ENCODE measurements at places on chromosomes 6 and 20. TPM values are rescaled to one million over a fixed set of nuclear protein-coding genes. Genes with fewer than 3 reads are reported as not detected.

DNA sequence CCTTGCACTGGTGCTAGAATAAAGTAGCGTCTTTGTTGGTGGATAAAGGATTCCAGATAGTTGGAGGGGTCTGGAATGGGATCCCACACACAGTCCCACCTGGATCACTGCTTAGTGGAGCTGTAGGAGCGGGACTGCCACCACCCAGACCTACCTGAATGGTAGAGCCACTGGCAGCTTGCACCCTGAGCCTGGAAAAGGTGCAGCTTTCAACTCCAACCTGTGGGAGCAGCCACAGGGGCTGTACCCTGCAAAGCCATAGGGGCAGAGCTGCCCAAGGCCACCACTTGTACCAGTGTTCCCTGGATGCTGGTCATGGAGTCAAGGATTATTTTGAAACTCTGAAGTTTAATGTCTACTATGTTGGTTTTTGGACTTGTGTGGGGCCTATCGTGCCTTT lies 26.9 kb downstream of the VTA1 start:
- no peaks in the 10 kb centered on the region for H3K4me1 ChIP-seq
- no peaks in the 10 kb centered on the region for H3K27me3 ChIP-seq
- peaks cover 34% of the 10 kb centered on the region for H3K36me3 ChIP-seq
- H3K4me3 ChIP-seq, result no peak overlapping the region

XPO5 gene
- total RNA-seq, result 29.5 TPM

ZC2HC1B gene
- total RNA-seq, result not detected

CDH4 gene
- total RNA-seq, result 0.80 TPM

- H3K27me3 ChIP-seq, result no peaks in the 10 kb centered on the region
- H3K36me3 ChIP-seq, result no peaks in the 10 kb centered on the region
- no peak overlapping the region for H3K4me3 ChIP-seq
- no peak overlapping the region for H3K27ac ChIP-seq
- DNase-seq, result peak; percentile 6
These were observed 133.1 kb upstream of the BACH2 start for GRCh38 chr6:90429713-90430112.

DNA sequence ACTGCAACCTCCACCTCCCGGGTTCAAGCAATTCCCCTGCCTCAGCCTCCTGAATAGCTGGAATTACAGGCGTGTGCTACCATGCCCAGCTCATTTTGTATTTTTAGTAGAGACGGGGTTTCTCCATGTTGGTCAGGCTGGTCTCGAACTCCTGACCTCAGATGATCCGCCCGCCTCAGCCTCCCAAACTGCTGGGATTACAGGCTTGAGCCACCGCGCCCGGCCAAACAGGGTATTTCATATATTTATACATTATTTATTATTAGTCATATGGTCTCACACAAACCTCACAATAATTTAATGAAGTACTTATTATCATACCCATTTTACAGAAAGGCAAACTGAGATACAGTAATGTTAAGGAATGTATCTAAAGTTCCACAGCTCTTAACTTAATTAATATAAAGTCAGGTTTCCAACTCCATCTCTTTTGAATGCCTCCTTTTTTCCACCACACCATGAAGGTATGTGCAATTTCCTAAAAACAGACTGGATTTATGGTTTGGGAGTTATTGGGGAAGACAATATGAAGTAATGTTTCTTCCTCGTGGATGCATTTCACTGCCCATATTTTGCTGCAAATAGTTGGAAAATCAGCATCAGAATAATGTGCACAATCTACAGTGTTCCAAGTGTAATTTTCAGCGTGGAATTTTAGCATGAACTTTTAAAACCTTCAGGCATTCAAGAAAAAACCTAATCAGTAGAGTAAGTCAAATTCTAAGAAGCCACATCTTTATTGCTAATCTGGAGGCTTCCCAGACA lies 65.7 kb downstream of the ZMYND8 start:
- DNase-seq, result no peak
- peaks cover 67% of the 10 kb centered on the region for H3K36me3 ChIP-seq
- no peaks in the 10 kb centered on the region for H3K4me1 ChIP-seq
- H3K27ac ChIP-seq, result no peak overlapping the region

DNA sequence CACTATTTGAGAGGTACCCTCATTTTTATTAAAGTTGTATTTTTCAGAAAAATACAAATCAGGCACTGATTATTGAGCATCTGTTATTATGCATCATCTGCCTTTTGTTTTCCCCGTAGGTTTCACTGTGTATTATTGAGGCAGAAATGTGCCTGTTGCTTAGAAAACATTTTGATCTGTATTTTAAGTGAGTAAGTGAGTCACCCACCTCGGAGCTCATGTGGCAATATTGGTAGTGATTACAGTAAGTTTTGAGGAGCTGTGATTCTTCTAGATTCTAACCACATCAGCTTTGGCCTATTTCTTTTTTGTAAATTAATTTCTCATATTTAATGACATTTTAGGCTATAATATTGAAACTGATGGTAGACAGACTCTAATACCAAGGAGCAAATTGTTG lies 59.6 kb upstream of the LAMP5 start:
- DNase-seq, result no peak
- no peaks in the 10 kb centered on the region for H3K27me3 ChIP-seq
- no peak overlapping the region for H3K4me3 ChIP-seq
- H3K36me3 ChIP-seq, result peaks cover 9% of the 10 kb centered on the region
- no peaks in the 10 kb centered on the region for H3K4me1 ChIP-seq

KCTD20 gene
- 25.5 TPM for total RNA-seq

- H3K36me3 ChIP-seq, result no peaks in the 10 kb centered on the region
- no peak for DNase-seq
- no peaks in the 10 kb centered on the region for H3K27me3 ChIP-seq
- peaks cover 7% of the 10 kb centered on the region for H3K4me1 ChIP-seq
- H3K4me3 ChIP-seq, result no peak overlapping the region
- no peak overlapping the region for H3K27ac ChIP-seq
These were observed 440.3 kb upstream of the HS3ST5 start for GRCh38 chr6:114783083-114783482.

ADGRF5 gene
- not detected for total RNA-seq

SMLR1 gene
- total RNA-seq, result not detected

GRCh38 chr6:43738877-43739641 lies 31.0 kb upstream of the VEGFA start:
- no peak for DNase-seq
- no peak overlapping the region for H3K27ac ChIP-seq
- no peaks in the 10 kb centered on the region for H3K27me3 ChIP-seq
- H3K4me1 ChIP-seq, result peaks cover 9% of the 10 kb centered on the region

TGIF2 gene
- total RNA-seq, result 52.8 TPM

SOX18 gene
- total RNA-seq, result 0.06 TPM

OLIG3 gene
- total RNA-seq, result not detected

HLA-DOA gene
- 0.25 TPM for total RNA-seq

DNA sequence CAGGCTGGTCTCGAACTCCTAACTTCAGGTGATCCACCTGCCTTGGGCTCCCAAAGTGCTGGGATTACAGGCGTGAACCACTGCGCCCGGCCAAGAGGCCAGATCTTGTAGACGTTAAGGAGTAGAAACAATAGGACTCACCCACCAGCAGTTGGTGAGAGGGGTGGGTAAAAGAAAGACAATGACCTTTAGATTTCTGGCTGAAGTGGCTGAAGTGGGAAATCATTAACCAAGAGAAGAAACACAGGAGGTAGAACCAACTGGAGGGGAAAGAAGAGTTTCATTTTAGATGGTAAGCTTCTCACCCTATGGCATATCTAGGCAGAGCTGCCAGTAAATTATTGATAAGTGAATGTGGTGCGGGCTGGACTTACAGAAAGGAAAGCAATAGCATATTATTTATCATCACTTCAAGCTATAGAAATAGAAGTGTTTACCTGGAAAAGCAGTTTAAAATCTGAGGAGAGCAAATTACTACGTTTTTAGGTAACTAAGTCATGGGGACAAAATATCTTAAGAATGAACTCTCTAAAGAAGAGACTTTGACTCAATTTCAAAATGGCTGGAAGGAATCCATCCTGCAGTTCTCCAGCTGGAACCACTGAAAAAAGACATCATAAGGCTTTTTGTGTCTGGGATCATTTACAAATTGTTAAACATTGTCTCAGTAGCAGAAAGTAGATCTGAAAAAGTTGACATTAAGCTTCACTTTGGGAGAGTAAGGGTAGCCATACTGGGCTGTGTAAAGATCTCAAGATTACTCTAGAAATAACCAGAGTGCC lies 109.6 kb downstream of the ALDH8A1 start:
- no peak overlapping the region for H3K4me3 ChIP-seq
- no peak for DNase-seq
- H3K4me1 ChIP-seq, result no peaks in the 10 kb centered on the region
- H3K27me3 ChIP-seq, result no peaks in the 10 kb centered on the region
- H3K27ac ChIP-seq, result no peak overlapping the region

DNA sequence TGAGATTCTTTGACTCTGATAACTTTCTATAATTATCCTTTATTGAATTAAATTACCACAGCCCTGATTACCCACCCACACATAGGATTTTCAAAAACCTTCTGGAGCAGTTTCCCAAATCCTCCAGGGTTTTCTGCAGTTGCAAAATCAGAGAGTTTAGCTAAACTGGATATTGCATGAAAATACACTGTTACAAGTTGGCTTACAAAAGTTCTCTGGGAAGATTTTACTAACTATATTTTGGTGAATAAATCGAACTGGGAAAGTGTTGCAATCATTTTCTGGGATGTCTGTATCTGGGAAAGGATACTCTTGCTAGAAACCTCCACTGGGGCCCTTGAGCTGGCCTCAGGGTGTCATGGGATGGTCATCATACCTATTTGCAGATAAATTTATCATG lies 97.6 kb upstream of the STMND1 start:
- no peaks in the 10 kb centered on the region for H3K36me3 ChIP-seq
- no peak overlapping the region for H3K4me3 ChIP-seq
- H3K27me3 ChIP-seq, result no peaks in the 10 kb centered on the region
- H3K4me1 ChIP-seq, result no peaks in the 10 kb centered on the region
- peak; percentile 24 for DNase-seq

GRCh38 chr20:33166533-33167113 lies 1.3 kb upstream of the BPIFA2 start:
- H3K27ac ChIP-seq, result no peak overlapping the region
- no peak for DNase-seq
- no peaks in the 10 kb centered on the region for H3K4me1 ChIP-seq
- no peaks in the 10 kb centered on the region for H3K36me3 ChIP-seq
- no peaks in the 10 kb centered on the region for H3K27me3 ChIP-seq

MAS1 gene
- not detected for total RNA-seq

- DNase-seq, result peak; percentile 23
- peaks cover 100% of the 10 kb centered on the region for H3K27me3 ChIP-seq
- peak overlapping the region; percentile 27 for H3K4me3 ChIP-seq
- H3K36me3 ChIP-seq, result no peaks in the 10 kb centered on the region
- H3K4me1 ChIP-seq, result peaks cover 13% of the 10 kb centered on the region
These were observed 1.4 kb downstream of the LAMP5 start for GRCh38 chr20:9515741-9516233.

ASIP gene
- total RNA-seq, result not detected

- H3K27me3 ChIP-seq, result no peaks in the 10 kb centered on the region
- H3K4me1 ChIP-seq, result peaks cover 38% of the 10 kb centered on the region
- H3K27ac ChIP-seq, result peak overlapping the region; percentile 82
These were observed 60.6 kb upstream of the FAM184A start for GRCh38 chr6:119138906-119139541.

Data from cardiac muscle cell (in vitro differentiated cells and primary cell).